ENCODE measurements at places on chromosomes 1 and 21.

GRCh38 chr1:36622741-36623648 lies 140.3 kb upstream of the CSF3R start:
- DNase-seq = no peak

DNA sequence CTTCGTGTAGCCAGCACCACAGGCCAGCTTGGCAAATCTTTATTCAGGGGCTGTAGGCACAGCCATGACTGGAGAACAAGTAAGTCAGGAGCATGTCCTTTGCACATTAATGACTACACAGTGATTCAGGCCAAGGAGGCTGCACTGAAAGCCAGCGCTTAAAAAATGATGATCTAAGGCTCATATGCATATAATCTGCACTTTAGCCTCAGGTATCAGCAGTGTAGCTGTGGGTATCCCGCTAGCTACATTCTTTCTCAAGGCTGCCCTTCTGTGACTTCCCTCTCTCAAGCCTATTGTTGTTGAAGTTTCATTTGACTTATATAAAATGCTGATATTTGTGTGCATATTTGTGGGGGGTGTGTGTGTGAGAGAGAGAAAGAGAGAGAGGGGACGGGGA lies 62.6 kb upstream of the RGL1 start:
- no peak for DNase-seq

GRCh38 chr21:35475009-35475408 lies 425.9 kb upstream of the RUNX1 start:
- no peak for DNase-seq

- DNase-seq = no peak
These were observed 34.2 kb downstream of the SYF2 start for GRCh38 chr1:25197982-25198662.

- DNase-seq = no peak
These were observed 34.1 kb downstream of the PTPRF start for GRCh38 chr1:43564551-43565348.

DNA sequence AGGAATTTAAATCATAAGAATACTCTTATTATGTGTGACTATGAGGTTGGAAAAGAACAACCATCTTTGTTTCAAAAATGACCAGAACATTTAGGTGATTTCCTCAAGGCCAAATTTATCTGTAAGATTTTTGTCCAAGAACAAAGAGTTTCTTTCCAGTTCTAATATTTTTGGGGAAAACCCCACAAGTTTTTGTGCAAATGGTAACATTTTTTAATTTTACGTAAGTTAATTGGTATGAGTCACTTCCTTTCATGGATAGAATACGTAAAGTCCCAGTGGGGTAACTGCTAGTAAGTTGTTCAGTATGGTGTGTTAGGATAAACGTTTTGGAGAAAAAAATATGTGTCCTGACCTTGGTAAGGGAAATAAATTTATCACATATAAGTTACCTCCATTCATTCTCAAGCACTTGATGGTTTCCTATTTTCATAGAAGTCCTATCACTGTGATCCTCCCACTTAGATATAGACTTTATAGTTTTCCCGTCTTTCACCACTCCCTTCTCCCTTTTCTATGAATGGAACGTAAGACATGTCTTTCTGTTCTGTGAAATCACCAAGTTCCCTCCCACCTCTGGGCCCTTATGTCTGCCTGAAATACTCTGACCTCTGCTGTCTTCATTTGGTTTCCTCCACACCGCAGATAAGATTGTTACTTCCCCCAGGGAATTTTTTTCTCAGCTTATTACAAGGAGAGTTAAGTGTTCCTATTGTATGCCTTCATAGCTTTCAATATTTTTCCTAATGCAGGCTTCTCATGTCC lies 34.9 kb upstream of the TSNAX start:
- no peak for DNase-seq

- DNase-seq = no peak
These were observed 21.5 kb downstream of the STPG1 start for GRCh38 chr1:24391882-24392603.

- no peak for DNase-seq
These were observed 1563.6 kb upstream of the PRMT6 start for GRCh38 chr1:105492921-105493320.

DNA sequence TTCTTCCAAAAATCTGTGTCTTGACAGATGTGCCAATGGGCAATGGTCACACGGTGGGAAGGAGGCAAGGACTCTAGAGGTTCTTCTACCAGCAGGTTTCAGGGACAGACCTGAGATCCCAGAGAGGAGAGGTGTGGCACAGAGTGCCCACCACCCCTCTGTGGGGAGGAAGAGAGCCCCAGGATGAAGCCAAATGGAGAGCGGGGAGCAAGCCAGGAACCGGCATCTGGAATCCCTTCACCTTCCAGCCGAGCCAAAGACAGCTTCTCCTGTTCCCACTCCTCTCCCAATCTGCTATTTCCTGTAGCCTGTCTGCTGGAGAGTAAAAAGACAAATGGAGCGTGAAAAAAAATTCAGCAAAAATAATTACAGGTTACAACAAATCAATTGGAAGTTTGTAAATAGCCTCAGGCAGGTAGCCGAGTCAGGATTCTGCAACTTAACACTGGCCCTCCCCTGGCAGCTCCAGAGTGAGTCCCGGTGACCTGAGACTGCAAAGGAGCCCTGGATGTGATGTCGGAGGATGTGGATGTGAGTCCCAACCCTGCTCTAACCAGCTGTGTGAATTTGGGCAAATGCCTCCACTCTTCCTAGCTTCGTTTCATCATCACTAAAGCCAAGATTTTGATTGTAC lies 45.4 kb upstream of the LRRN2 start:
- DNase-seq = no peak
